ENCODE measurements at places on chromosomes 1 and 21.

GRCh38 chr1:32471695-32472362 is 7.0 kb downstream of the ZBTB8B start:
- no peak for DNase-seq

- no peak for DNase-seq
These were observed 499.3 kb upstream of the ADAMTS5 start for GRCh38 chr21:27466140-27466539.

- no peak for DNase-seq
These were observed 154.3 kb downstream of the GLUL start for GRCh38 chr1:182237329-182237728.

DNA sequence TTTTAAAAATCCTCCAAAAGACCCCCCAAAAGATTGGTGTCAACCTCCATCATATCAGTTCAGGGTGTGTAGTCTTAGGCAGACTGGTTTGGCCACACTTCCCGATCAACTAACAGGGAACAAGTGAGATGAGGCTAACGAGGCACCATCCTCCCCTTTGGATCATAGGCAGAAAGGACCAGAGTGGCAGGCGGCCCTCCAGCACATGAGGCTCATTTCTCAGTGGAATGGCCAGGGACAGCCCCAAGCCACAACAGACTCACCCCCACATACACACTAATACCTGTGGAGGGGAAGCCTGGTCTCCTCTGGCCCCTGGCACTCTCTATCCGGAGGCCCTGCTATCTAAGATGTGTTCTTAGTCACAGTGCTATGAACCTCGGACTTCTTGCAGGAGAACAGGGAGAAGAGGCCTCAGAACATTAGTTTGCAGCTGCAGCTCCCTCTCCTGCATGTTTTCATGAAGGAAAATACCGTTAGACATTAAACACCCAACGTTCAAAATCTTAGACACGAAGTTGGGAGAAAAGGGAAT is 17.3 kb upstream of the CAPN2 start:
- DNase-seq: no peak

GRCh38 chr1:156413391-156414246 is 44.6 kb downstream of the RHBG start:
- DNase-seq: no peak

DNA sequence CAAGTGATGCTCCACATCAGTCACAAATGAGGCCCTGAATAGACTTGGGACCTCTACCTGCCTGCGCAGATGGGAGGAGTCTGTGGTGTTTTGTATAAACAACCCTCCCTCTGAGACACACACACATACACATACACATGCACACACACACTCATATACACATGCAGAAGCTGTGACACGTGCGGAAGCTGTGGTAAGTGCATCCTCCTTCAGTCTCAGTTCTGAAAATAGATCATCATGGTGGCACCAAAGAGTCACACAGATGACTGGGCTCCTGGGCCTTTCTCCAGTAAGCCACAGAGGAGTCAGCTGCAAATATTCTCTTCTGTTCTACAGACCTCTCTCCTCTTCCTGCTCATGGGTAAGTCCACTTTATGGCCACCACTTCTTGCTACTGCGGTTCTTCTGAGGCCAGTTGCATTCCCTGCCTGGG is at the start of gene LY9:
Gene LY9 (plus strand): TSS at position 224 of the 433 bp plus-strand sequence. CDS start 14 bp downstream, at position 238.
- DNase-seq: no peak

DNA sequence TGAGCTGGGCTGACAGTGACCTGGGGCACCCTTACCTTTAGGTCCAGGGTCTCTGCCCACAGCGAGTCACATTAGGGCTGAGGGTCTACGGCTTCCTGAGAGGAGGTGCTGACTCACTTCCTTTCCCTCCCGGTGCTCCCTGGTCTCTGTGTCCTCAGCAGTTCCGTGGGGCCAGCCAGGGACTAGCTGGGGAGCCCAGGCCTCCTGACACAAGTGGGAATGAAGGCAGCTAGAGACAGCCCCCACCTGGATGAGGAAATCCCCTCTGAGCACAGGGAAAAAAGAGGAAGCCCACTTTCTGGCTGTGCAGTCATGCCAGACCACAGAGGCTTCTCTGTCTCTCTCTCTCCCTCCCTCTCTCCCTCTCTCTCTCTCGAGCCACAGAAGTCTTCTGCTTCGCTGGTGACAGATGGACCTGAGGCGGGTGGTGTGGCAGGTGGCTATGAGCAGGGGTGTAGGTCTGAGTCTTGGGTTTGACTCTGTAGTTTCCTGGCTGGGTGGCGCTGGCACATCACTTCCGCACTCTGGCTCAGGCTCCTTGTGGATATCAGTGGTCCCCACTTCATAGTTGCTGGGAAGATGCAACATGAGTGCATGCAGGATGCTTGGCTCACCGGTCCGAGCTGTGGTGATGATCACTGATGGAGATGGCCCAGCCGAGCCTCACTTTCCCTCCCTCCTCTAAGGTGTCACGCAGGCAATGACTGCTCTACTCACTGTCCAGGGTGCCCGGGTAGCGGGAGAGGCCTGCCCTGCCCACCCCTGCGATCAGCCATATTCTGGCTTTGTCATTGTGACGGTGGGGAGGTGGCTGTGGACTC is 3.5 kb downstream of the SLC66A1 start:
- no peak for DNase-seq

DNA sequence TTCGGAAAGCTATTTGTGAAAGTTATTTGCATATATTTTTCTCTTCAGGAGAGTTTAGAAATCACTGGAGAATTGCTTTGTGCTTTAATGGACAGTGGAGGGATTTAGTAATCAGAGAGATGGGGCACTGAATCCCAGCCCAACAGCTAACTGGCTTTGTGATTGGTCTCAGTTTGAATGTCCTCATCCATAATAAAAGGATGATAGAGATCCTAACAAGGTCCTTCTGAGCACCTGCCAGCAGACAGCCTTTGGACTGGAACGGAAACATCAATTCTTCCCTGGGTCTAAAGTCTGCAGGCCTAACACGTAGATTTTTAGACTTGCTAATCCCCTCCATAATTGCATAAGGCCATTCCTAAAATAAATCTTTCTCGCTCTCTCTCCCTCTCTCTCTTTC is 112.0 kb upstream of the ADAMTS5 start:
- no peak for DNase-seq

- no peak for DNase-seq
These were observed 245.1 kb downstream of the MATN1 start for GRCh38 chr1:30478283-30478682.

DNA sequence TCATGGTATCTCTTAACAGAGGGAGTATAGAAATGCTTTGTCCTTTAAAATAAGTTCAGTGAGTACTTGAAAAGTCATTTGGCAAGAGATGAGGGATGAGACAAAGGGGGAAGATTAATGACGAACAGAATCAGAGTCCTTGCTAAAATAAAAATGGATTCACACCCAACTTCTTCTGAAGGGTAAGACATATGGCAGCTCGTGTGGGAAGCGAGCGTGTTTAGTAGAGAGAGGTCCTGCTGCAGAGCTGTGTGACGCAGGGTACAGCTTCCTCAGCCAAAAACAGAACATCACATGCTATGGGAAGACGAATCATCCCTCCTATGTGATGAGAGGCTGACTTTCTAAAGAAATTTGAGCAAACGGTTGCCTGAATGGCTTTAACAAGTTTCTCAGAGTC is 158.5 kb upstream of the LMO4 start:
- DNase-seq: no peak

DNA sequence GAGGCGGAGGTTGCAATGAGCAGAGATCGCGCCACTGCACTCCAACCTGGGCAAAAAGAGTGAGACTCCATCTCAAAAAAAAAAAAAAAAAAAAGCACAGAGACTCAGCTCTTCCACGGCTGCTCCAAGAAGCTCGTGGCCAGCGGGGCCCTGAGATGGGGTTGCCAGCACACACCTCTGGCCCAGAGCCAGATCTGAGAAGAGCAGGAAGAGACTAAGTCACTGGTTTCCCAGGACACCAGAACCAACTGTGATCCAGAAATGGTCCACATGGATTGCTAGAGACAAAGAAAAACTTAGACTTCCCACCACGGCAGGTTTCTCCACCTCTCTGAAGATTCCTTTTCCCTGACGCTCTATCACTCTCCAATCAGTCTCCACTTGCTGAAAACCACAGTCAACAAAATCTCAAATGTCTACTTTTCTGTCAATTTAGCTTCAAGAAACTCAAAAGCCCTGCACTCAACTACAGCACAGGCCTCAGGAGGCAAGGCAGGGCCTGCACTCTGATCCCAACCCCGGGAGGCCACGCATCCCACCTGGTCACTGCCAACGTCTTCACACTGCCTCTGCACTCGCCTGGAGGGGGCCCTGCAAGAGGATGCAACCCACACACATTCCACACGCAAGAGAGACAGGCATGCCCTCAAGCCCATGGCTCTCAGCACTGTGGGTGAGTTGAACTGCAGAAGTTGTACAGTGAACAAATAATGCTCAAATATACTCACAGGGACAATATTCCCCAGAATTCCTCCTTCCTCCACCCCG is 79.0 kb downstream of the NPHP4 start:
- DNase-seq: no peak

DNA sequence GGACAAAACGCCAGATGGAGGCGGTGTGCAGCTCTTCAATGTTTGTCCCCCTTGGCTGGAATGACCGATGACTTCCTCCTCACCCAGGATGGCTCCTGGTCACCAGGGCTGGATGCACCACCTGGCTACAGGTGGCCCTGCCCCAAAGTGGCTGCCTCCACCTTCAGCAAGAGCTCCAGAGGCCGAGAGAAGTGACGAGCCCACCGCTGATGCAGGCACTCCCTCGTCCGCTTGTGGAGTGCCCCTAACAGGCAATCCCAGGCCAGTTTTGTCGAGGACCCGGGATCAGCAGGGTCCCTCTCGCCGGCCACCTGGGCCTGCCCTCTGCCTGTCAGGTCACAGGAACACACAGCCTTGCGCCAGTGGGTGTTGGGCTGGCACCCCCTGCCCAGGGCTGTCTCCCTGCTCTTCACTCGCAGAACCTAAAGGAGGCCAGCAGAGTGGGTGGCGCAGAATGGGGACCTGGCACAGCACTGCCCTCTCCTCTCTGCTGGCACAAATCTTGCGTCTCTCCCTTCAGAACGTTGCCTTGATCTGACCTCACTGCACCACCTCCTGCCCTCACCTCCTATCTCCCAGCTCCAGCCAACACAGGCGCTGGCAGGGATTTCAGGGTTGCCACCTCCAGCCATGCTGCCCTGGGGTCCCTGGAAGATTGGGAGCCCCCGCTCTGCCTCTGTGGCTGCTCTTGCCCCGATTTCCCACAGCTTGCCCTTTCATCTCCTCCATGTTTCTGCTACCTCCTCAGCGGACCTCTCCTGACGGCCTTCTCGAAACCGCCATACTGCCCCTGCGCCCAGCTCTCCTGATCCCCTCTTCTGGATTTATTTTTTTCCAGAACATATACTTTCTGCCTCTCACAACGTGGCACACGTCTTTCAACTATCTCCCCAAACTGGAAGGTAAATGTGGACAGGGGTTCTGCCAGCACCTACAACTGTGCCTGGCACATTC is 38.6 kb downstream of the SLC45A1 start:
- no peak for DNase-seq

- DNase-seq: no peak
These were observed 644.6 kb upstream of the TMPRSS15 start for GRCh38 chr21:19048098-19048672.

DNA sequence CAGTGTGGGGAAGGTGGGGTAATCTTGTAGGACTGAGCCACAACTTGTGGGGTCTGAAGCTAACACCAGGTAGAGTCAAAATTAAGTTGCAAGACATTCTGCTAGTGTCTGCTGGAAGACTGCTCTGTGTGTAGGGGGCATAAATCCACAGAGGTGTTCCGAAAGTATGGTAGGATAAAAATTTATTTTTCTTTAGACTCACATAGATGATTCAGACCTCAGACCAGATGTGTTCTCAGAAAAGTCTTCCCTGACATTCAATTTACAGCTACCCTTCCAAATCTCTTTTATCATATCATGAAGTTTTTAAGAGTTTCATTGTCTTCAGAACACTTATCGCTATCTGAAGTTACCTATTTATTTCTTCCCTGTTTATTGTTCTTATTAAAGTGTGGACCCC is 21.3 kb downstream of the DUSP10 start:
- DNase-seq: no peak

- peak; percentile 8 for DNase-seq
These were observed 8.7 kb upstream of the UMODL1 start for GRCh38 chr21:42062236-42063022.

DNA sequence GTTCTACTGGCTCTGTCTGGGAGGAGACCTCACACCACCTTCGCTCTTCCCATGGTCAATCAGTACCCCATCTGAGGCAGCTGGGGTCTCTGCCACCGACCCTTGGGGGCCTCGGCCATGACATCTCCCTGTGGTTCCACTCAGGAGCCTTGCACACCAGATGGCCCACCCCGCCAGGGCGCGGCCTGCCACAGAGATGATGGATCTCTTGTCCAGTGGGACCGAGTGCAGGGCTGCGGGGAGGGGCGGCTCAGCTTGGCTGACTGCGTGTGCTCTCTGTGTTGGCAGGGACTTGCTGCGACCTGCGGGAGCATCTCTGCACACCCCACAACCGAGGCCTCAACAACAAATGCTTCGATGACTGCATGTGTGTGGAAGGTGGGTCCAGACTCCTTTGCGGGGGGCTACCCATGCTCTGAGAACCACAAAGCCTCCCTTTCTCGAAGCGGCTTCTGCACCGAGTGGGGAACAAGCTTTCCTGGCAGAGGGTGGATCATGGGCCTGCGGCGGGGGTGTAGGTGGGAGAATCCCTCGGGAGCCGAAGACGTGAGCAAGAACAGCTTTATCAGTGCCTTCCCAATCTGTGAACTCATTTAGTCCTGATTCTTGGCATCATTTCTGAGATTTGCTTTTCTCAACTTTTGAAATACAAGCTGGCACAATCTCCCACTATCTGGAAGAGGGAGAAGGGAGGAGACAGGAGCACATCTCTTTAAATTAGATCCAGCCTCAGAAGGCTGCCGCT is 20.9 kb upstream of the AGTRAP start:
- DNase-seq: no peak

DNA sequence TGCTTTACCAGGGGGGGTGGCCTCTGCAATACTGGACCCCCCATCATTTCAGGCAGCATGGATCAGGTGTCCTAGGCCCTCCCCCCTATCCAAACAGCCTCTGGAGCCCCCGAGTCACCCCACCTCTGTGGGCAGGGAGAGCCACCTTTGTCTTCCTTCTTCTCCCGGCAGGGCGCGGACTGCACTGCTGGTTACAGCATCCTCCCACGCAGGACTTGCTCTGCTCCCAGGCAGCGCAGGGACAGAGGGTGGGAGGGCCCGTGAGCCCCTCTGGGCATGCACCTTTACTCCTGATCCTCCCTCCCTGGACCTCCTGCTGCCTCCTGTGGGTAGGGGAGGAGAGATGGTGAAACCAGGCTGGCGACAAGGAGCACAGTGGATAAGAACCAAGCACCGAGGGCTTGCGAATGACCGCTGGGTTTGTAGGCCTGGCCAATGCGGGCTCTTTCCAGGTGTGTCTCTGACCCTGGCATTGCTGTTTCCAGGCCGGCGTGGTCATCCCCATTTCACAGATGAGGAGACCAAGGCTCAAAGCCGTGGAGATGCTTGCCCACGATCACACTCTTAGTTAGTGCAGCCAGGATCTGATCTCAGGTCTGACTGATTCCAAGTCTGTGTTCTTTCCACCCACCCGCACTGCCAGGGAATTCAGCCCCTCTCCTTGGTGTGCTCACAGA is 73.6 kb upstream of the TARDBP start:
- no peak for DNase-seq

GRCh38 chr21:44498280-44499210 is 41.5 kb downstream of the KRTAP10-1 start:
- no peak for DNase-seq

- DNase-seq: no peak
These were observed 759 bp downstream of the AHCTF1 start for GRCh38 chr1:246930830-246931548.
